ENCODE measurements at places on chromosomes 12 and 14. TPM values are rescaled to one million over a fixed set of nuclear protein-coding genes. Genes with fewer than 3 reads are reported as not detected.

Gene MYL2
- not detected for total RNA-seq

Gene PIWIL1
- total RNA-seq, result not detected

Gene DAO
- not detected for total RNA-seq

Gene TMTC1
- 69.2 TPM for total RNA-seq

Gene ZNF891
- 1.4 TPM for total RNA-seq

Gene RNF212B
- not detected for total RNA-seq

DNA sequence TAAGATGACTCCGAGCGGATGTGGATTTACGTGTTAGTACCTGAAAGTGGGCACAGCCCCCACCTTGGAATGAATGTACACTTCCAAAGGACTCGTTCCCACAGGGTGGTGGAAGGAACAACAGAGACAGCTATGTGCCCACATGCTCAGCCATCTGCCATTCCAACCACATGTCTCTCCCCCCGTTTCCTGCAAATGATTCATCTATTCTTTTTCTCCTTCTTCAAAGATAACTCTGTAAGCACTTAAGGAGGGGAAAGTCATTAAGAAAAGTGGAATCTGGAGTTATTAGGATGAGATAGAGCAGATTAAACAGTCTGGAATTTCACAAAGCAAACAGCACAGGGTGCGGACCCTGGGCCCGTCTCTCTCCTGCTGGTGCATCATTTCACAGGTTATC, 18.5 kb upstream of the DUSP6 start:
- DNase-seq, result no peak

DNA sequence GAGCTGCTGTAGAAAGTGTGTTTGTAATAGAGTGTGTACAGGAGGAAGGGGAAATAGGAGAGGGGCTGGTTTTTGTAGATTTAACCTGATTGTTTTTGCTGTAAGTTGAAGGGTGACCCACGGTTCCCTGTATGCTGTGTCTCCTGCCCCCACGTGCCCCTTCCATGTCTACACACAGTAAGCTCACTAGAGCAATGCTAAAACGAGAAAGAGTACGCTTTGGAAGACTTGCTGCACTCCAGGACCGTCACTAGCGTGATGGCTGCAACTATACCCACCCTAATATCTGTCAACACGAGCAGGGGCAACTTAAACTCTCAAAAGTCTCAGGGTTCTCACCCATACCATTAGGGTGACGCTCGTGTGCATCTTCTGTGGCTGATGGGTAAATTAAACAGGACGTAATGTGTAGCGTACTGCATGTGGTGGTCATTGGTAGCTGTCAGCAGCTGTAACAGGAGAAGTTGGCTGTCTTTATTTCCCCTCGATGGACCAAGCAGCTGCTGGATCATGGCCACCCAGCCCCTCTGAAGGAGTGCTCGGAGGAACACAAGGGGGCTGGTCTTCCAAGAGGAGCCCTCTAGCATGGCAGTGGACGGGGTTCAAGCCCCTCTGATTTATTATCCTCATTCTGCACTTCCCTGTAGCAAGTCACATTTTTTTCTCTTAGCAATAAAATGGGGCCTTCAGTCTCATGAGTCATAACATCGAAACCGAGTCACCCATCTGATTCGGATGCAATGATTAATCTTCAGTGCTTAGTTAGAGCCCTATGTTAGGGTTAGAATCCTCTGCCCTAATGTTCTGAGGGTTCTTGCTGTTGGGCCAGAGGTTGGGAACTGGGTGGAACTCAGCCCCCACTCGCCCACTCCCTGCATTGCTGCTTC, 14.0 kb downstream of the CCND2 start:
- DNase-seq, result no peak

DNA sequence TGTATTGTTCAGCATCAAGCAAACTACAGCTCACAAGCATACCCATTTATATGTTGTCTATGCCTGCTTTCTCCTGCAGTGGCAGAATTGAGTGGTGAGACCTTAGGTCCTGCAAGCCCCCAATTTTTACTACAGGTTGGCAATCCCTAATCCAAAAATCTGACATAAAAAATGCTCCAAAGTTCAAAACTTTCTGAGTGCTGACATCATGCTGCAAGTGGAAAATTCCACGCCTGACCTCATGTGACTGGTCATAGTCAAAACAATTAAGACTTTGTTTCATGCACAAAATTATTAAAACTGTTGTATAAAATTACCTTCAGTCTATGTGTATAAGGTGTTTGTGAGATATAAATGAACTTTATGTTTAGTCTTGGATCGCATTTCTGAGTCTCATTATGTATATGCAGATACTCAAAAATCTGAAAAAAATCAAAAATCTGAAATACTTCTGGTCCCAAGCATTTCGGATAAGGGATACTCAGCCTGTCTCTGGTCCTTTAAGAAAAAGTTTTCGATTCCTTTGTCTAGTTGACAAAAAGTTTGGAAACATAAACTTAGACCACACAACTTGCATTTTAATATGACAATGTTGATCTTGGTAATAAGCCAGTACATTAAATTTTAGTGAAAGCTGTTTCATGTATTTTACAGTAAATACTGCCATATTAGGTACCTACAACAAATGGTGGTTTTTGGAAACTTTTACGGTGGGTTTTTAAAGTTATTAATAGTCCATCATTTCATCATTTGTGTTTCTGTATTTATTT, 81.5 kb downstream of the AEBP2 start:
- peak; percentile 54 for DNase-seq

DNA sequence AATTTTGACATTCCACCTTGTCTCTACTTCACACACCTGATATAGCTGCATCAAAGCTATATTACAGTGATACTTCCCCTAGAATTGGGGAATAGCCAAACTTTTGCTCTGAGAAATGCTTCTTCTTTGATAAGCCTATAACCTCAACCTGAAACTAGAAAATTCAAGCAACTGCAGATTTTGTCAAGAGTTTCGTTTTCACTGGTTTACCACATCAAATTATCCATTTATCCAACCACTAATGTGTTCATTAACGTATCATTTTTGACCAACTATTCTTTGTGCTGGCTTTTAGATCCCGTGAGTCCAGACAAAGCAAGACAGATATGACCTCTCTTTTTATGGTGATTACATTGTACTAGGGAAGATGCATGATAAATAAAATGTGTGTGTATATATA, 13.5 kb upstream of the TAS2R46 start:
- DNase-seq, result no peak

DNA sequence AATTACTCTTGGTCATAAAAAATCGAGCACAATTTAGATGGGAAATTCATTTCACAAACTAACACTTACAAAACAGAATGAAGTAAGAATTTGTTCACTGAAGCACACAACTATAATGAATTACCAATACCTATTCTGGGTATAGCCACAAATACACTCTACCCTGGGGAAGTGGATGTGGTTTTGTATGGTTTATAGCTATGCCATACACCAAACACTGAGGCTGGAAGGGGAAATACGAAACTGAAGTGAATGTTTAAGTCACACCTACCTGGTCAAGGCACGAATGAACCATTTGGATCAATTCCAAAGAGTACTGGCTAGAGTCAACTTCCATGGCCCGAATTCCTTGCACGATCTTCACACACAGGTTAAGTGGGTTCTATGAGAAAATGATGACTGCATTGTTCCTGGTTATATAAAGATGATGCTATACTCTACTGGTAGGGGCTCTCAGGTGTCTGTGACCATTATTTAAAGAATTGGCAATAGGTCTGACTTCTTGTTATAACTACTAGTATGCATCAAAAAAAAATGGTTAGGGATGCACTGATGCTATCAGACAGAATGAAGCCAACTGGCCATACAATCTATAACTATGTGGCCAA, 12.8 kb downstream of the NEK9 start:
- no peak for DNase-seq

- DNase-seq, result no peak
These were observed 52.9 kb downstream of the ATL1 start for GRCh38 chr14:50612806-50613205.

DNA sequence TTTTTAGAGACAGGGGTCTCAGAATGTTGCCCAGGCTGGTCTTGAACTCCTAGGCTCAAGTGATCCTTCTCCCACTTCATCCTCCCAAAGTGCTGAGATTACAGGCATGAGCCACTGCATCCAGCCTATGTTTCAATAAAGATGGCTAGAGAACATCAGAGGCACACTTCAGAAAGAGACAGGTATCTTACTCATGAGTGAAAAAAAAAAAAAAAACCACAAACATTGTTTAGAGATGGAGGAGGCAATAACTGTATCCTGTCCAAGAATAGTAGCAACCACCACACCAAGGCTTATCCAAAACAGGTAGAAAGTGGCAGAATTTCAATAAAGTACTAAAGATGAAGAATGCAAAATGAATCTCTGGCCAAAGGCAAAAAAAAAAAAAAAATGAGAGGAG, 30.3 kb downstream of the EEA1 start:
- no peak for DNase-seq

DNA sequence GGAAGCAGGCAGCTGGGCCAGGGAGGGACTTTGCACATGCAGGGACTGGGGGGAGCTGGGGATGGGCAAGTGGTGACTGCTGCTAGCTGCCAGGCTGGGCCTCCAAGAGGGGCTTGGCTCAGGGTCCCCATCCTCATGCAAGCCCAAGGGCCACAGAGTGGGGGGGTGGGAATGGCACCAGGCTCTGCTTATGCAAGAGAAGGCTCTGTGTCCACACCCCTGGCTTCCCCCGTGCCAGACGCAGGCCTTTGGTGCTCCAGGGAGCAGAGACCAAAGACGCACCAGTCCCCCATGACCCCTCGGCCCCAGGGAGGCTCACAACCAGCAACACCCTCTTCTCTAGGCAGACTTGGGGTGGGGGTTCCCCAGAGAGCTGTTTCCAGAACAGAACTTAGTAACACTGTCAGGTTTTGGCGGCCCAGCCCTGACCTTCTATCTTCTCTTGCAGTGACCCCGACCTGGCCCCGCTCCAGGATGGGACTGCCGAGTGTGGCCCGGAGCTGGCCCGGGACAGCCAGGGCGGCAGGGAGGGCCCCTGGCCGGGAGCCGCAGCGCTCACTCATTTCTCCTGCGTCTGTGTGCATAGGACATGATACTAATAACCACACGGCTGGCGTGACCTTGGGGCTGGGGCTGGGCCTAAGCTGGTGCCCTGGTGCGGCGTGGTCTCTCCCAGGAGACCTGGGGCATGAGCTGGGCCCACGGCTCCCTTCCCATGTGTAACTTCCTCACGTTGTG, 14.3 kb downstream of the XRCC3 start:
- peak; percentile 60 for DNase-seq

- DNase-seq, result no peak
These were observed 980.1 kb downstream of the NRXN3 start for GRCh38 chr14:79150226-79150625.

DNA sequence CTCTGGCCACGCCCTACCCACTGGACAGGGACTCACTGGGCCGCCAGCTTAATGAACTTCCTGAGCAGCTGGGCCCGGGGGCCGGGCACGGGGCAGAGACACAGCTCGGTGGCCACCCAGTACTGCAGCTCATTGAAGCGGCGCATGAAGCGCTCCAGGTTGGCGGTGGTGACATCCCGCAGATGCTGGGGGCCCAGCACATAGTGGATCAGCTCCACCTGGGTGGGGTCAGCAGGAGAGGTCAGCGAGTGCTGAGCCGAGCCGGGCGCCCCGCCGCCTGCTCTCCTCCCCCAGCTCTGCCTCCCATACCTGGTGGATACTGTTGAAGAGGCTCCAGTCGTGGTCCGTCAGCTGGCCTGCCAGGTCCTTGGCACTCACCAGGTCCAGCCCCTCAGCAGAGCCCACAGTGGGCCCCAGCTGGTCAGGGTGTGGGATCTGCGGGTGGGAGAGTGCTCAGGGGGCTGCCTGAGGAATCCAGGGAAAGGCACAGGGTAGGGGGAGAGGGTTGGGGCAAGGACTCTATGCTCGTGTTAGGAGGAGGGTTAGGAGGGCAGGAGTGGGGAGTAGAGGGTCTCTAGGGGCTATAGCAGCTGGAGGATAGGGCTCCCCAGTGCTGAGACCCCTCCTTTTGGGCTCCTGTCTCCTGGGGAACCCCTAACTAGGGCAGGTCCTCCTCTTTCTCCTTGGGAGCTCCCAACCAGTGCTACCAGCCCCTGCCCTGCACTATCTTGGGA, 15.5 kb upstream of the ENDOU start:
- peak; percentile 58 for DNase-seq

GRCh38 chr12:12559719-12560296, 2.9 kb downstream of the DUSP16 start:
- DNase-seq, result no peak

- no peak for DNase-seq
These were observed 197.4 kb upstream of the FRMD6 start for GRCh38 chr14:51454351-51454750.

DNA sequence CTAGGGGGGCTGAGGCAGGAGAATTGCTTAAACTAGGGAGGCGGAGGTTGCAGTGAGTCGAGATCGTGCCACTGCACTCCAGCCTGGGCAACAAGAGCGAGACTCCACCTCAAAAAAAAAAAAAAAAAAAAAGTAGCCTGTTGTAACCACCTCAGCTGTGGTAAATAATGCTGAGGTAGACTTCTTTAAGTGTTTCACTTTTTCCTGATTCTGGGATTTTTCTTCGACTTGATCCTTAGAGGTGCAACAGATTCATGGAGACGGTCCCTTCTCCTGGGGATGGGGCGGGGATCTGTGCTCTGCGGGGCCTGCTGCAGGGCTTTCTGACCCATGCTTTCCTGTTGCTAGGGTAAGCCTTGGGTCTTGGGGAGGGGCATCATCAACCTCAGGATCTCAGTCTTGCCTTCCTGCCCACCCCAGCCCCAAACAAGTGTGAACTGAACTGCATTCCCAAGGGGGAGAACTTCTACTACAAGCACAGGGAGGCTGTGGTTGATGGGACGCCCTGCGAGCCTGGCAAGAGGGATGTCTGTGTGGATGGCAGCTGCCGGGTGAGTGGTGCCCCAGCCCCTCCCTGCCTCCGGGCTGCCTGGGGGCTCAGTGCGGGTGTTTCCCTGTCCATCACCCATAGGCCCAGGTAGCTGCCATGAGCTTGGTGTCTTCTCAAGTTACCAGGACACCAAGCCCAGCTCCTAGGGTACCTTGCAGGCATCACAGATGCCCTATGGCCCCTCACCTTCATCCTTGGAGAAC, 12.4 kb downstream of the PAPLN start:
- DNase-seq, result peak; percentile 83

GRCh38 chr14:51044961-51045360, 49.9 kb downstream of the TRIM9 start:
- DNase-seq, result no peak

- DNase-seq, result peak; percentile 93
These were observed 198.9 kb upstream of the RGS6 start for GRCh38 chr14:71733210-71733883.

GRCh38 chr12:109796057-109796456, 37.1 kb downstream of the TRPV4 start:
- DNase-seq, result peak; percentile 68

GRCh38 chr12:66688846-66689439, 10.1 kb upstream of the GRIP1 start:
- no peak for DNase-seq

GRCh38 chr12:19963972-19964371, 404.4 kb upstream of the PDE3A start:
- DNase-seq, result no peak

GRCh38 chr12:93115198-93115601, 186.1 kb upstream of the EEA1 start:
- DNase-seq, result no peak

All from osteoblast (primary cell).